NCI-H69 (cell line): ENCODE measurements at places on chromosomes 12 and 14.
A peak's percentile ranks its signal among the peaks of the same experiment; 100 is the strongest.

DNA sequence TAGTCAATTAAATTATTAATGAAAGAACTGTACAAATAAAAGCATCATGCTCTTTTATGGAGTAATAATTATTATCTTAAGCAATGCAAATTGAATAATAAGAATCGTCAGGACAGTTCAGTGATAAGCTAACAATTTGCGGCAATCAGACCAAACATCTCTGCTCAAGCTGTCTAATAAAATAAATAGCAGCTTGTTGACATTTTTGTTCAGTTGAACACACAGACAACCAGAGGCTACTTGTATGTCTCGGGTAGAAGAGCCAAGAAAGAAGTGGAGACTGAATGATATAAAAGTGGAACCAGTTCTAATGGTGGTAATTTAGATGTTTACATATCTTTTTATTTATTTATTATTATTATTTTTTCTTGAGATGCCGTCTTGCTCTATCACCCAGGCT, 57.4 kb upstream of the FOXN3 start:
- DNase-seq: no peak

DNA sequence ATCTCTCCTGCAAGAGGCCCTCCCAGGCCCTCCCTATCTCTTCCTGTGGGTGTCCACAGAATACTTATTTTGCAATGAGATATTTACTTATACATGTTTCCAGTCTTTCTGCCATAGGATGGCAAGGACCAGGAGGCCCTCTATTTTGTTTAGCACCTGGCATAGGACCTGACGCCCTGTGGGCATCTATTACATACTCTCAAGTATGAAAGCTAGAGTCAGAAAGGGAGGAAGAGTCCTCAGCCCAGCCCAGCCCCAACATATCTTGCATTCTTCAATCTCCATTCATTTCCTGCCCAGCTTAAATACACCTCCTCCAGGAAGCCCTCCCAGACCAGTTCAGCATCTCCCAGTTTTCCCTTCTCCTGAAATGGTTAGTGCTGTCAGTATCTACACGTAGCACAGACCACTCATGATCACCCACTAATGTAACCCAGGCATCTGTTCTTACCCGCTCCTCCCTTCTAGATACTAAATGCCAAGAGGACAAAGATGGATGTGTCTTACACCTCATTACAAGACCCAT, 7.4 kb downstream of the FOXN4 start:
- peak; percentile 25 for DNase-seq

- no peak for DNase-seq
Measured at GRCh38 chr12:42859612-42860011, 270.1 kb upstream of the PRICKLE1 start.

GRCh38 chr12:122949405-122949804, 16.9 kb downstream of the ABCB9 start:
- no peak for DNase-seq

DNA sequence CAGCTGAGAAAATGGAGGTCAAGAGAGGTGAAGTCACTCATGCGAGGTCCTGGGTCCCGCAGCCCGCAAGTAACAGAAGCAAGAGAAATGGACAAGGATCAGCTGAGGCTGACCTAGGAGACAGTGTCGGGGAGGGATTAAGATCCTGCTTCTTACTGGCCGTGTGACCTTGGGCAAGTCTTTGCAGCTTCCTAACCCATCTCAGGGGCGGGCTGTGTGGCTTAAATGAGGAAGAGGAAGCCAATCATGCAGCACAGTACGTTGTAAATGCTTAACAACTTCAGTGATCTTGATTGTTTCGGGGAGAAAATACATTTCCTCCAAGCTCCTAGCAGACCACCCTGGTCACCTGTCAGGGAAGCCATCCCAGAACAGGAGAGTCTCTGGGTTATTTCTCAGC, 7.1 kb upstream of the PGF start:
- no peak for DNase-seq

DNA sequence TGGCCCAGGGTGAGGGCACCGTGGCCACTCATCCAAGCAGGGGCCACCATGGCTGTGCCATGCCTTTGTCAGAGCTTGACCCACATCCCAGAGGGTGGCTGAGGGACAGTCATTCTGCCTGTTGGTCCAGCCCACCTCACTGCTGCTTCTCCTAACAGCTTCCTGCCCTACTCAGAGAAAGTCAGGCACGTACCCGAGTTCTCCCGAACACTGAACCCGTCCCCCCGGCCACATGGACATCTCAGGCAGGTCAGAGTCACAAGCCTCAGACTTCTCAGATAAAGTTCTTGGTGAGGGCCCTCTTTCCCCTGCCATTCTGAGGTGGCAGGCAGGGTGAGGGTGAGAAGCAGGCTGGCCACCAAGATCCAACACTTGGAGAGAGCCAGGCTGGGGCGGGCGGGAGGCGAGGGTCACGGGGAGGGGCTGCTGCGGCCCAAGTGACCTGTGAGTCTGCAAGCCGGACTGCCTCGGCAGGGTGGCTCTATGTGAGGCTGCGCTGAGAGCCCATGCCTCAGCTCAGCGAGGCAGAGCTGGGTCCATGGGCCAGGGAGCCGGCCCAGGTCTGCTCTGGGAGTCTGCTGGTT, 317.8 kb downstream of the TMEM121 start:
- DNase-seq: no peak

- DNase-seq: peak; percentile 100
Measured at GRCh38 chr14:42719391-42719790, 1112.7 kb downstream of the LRFN5 start.

DNA sequence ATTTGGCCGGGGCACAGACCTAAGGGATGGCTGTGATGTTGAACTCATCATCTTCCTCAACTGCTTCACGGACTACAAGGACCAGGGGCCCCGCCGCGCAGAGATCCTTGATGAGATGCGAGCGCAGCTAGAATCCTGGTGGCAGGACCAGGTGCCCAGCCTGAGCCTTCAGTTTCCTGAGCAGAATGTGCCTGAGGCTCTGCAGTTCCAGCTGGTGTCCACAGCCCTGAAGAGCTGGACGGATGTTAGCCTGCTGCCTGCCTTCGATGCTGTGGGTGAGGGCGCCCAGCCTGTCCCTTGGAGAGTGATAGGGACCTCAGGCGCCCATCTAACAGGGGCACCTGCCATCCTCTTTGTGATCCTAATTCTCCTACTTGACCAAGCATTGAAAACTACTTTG, 12.4 kb downstream of the OAS3 start:
- DNase-seq: no peak

- no peak for DNase-seq
Measured at GRCh38 chr12:109423392-109423791, 53.7 kb downstream of the KCTD10 start.

- no peak for DNase-seq
Measured at GRCh38 chr12:120870415-120870814, 33.7 kb downstream of the SPPL3 start.

DNA sequence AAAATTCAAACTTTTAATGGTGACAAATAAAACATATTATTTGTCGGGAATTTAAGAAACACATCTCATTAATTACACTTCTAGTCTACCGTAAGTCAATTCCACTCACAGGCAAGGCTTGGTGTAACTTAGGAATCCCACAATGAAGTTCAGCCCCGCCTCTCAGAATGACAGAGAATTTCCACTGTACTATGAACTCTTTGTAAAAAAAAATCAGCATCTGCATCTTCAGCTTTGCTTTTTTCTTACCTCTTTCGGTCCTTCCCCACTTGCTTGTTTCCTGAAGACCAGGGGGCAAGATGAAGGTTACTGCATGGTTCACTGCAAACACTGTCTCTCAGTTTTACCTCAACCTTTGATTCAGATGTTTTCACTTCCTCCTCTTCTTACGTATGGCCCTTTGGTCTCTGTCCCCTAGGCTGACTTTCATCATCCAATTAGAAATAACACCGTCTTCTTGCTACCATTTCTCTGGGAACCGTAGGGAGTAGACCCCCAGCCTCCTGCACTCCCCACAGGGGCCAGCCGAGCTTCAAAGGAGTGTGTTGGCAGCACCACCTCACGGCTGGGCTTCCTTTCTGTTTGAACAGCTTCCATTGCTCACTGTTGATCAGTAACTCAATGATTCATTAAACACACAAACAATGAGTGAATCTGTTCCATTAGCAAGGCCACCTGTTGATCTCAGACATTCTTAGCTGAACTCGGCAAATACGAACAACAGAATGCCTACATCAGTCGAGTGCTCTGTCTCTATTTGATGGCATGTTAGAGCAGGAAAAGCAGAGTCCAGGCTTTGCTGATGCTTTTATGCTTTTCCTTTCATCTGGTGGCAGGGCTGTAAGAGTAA, 343.0 kb downstream of the BMP4 start:
- DNase-seq: peak; percentile 70

DNA sequence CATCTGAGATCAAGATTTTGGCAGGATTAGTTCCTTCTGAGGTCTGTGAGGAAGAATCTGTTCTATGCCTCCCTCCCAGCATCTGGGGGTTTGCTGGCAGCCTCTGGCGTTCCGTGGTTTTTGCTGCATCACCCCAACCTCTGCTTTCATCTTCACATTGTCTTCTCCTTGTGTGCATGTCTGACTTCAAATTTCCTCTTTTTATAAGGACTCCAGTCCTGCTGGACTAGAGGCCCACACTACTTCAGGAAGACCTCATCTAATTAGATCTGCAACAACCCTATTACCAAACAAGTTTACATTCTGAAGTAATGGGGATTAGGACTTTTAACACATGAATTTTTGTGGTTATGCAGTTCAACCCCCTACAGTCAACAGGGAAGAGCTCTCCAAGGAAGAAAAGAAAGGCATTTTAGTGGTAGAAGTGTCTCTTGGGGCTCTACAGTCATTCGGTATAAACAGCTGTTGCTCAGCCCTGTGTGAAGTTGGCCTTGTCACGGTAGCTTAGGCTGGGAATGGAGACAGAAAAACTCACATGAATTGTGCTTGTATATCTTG, 89.7 kb downstream of the CAND1 start:
- peak; percentile 46 for DNase-seq

- no peak for DNase-seq
Measured at GRCh38 chr12:88662961-88663360, 82.7 kb upstream of the KITLG start.

GRCh38 chr12:51818566-51819300, 29.8 kb downstream of the FIGNL2 start:
- DNase-seq: peak; percentile 46
